ENCODE measurements at places on chromosomes 3 and 15.

GRCh38 chr15:49707598-49707997, 86.8 kb downstream of the DTWD1 start:
- no peak for ATAC-seq

DNA sequence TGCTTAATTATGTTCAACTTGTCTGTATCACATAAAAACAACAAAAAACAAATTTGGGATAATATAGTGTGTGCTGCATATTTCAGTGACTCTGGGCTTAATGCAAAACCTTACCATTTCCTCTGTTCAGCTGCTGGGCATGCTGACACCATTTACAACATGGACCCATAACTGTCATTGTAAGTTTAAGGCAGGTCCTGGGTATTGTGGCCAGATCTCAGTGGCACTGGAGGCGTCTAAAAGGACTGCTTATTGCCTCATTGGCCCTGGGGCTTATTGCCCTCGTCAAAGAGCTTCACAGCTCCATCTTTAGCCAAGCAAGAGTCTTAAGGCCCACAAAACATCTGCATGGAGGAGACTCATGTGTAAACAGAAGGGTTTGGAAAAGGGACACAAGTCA, 390.2 kb downstream of the NR2F2 start:
- no peak for ATAC-seq

- ATAC-seq, result no peak
Observed at GRCh38 chr3:43906849-43907507, 216.2 kb downstream of the ABHD5 start.

- peak; percentile 70 for ATAC-seq
Observed at GRCh38 chr3:86774082-86774691, 216.8 kb downstream of the VGLL3 start.

GRCh38 chr3:9067352-9067975, 104.2 kb upstream of the RAD18 start:
- peak; percentile 95 for ATAC-seq

DNA sequence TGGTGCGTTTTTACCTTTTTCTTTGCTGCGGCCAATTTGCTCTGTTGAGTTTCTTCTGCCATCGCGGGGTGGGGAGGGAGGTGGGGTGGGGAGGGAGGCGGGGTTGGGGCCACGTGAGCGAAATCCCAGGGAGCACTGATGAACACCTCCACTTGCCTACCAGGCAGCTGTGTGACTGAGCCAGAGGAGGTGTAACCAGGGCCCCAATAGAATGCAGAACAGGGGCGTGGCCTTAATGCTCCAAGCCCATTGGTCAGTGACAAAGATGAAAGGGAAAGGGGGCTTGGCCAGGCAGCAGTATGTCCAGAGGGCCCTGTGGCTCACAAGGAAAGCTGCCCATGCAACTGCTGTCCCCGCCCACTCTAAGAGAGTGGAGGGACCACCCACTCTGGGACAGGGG, 21.4 kb upstream of the OR4F6 start:
- ATAC-seq, result no peak

Measured in SK-N-SH treated with all-trans-retinoic acid at 6 μM for 48 hours (cell line).